ENCODE measurements at places on chromosomes 3 and 15.

- DNase-seq, result no peak
Measured at GRCh38 chr3:119025171-119025795, 9.4 kb downstream of the IGSF11 start.

- no peak for DNase-seq
Measured at GRCh38 chr3:135806317-135806716, 159.2 kb upstream of the PPP2R3A start.

DNA sequence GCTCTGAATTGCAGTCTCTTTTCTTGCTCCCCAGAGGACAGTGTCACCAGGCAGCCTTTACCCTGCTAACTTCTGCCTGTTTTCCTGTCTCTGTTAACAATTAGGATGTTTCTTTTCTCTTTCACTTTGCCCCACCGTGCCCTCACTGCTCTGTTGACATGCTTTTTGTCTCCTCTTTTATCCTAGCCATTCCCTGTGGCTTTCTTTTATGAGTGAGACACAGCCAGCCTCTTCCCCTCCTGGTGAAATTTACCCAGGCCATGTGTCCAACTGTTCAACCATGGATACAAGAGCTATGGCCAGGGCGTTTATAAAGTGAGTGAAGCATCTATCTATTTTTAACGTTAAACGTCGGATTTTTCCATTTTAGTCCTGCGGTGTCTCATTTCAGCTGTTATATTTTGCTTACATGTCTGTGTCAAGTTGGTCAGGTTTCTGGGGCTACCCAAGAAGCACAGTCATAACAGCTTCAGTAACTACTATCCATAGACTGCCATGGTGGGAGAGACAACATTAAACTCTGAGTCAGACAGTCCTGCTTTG, 443.2 kb upstream of the AZI2 start:
- DNase-seq, result no peak

GRCh38 chr15:32972686-32973085, 221.8 kb downstream of the FMN1 start:
- no peak for DNase-seq

- DNase-seq, result no peak
Measured at GRCh38 chr3:15831927-15832326, 34.1 kb upstream of the ANKRD28 start.

DNA sequence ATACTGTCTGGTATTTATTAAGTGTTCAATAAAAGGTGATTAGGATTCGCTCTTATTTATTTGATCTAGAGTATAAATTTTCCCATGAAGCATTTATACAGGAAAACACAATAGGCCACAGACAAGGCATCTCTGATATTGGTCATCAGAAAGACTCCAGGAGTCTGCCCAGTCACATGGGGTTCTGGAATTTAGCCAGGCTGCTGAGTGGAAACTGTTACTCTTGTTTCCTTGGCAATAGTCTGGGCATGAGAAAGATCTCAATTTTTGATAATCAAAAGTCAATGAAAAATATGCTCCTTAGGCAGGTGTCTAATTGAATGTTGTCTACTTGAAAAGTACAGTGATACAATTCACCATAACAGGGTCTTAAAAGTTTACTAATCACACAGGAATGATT, 161.2 kb downstream of the FRMD5 start:
- DNase-seq, result no peak

- DNase-seq, result no peak
Measured at GRCh38 chr3:13932578-13933295, 52.9 kb upstream of the WNT7A start.

- no peak for DNase-seq
Measured at GRCh38 chr3:32592696-32593353, 22.2 kb upstream of the DYNC1LI1 start.

DNA sequence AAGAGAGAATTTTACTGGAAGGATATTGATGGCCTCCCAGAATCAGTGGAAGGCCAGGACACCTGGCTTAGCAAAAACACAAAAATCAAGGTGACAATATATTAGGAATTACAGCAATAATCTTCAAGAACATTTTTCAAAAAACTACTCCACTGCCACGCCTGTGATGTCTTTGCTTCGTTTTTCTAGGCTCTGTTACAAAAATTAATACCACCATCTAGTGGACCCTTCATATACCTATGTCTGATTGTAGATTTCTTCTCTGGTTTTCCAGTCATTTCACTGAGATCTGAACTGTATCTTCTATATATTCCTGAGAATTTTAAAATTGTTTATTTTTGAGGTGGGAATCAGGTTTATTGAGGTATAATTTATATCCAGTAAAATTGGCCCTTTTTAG, 5.6 kb upstream of the SLC33A1 start:
- no peak for DNase-seq

DNA sequence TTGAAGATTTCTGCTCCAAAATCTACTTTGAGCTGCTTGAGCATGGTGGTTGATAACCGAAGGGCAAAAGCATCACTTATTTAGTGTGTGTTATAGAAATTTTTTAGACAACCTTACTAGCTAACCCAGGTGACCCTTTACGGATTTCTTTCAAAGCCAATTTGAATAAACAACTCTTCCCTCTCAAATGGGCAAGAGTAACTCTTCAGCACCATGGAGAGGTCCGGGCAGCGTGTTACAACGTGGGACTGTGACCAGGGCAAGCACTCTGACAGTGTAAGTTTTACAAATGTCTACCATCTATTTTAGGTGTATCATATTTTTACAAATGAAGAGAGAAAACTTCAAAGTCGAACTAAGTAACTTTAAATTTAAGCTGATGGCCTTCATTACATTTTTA, 471.8 kb downstream of the MFSD1 start:
- no peak for DNase-seq

- DNase-seq, result no peak
Measured at GRCh38 chr15:52559022-52559421, 9.8 kb downstream of the ARPP19 start.

DNA sequence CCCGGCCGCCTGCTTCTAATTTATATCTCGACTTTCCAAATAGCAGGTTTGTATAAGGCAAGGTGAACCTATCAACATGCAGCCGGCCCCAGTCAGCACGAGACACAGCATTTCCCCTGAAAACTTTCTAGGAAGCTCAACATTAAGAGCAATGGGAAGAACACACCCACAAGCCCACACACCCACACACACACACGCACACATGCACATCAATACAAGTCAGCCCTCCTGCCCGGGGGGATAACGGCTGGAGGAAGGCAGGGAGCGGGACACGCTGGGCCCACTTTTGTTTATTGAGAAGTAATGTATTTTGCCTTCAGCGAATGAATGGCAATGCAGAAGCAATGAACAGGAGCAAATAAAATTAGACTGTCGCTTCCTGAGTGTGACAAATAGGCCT, 83.5 kb downstream of the PCSK6 start:
- DNase-seq, result no peak

All from effector CD8-positive, alpha-beta T cell (primary cell).